ENCODE measurements at places on chromosomes 2 and 18. TPM values are rescaled to one million over a fixed set of nuclear protein-coding genes. Genes with fewer than 3 reads are reported as not detected.

DNA sequence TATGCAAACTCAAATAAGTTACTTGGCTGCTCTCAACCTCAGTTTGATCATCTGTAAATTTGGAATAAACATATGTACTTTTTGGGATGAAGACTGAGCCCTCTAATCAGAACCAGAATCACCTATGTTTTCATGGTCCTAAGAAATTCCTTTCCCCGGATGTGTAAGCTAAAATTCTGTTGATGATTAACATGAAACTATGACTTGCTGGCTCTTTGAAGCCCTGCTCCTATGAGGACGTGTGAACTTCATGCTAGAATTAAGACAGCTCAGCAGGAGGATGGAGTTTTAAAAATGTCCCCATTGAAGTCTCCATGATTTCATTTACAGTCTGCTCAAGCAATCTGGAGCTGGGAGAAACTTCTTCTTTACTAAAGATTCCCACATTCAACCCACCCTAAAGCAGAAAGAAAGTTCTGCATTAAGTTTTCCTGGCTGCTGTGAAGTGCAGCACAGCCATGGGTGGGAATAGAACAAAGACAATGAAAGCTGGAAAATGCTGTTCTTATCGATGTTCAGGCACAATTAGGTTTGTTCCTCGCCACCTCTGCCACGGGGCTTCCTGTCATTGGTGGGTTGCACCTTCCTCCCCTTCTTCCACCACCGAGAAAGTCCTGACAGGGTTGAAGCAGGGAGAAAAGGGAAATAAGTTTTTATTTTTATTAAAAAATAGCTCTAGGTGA is 50.9 kb downstream of the ADCYAP1 start:
- no peaks in the 10 kb centered on the region for H3K36me3 ChIP-seq
- no peak overlapping the region for H3K27ac ChIP-seq
- H3K4me1 ChIP-seq: no peaks in the 10 kb centered on the region
- no peak overlapping the region for H3K4me3 ChIP-seq

DNA sequence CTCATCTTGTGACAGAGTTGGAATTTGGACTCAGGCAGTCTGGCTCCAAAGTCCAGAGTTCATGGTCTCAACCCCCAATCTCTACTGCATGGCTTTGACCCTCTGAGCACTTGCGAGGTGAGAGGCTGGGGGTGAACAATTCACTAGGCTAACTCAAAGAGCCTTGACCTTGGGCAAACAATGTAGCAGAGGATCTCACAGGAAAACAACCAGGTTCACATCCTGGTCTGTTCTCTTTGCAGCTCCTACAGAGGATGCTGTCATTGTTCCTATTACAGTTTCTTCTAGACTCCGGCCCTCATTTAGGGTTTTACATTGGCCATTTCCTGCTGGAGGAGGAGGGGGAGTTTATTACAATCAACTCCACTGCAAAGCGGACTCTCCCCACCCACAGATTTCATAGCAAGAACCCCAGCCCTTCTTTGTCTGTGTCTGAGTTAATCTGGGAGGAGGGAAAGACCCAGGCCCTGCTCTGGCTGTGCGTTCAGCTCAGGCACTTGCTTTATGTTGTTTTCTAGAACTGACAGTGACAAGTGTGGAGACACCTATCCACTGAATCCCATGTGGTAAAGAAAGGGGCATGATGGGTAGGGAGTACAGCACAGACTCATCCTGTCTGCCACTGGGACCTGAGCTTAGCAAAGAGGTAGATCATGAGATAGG is 101.6 kb downstream of the LBH start:
- H3K4me3 ChIP-seq: no peak overlapping the region
- H3K4me1 ChIP-seq: no peaks in the 10 kb centered on the region
- H3K27ac ChIP-seq: no peak overlapping the region
- no peak for DNase-seq

The VIL1 gene
- total RNA-seq: not detected

- no peak for DNase-seq
- H3K36me3 ChIP-seq: peaks cover 4% of the 10 kb centered on the region
- peaks cover 59% of the 10 kb centered on the region for H3K4me1 ChIP-seq
Measured at GRCh38 chr18:48925491-48925780, 25.3 kb downstream of the SMAD7 start.

DNA sequence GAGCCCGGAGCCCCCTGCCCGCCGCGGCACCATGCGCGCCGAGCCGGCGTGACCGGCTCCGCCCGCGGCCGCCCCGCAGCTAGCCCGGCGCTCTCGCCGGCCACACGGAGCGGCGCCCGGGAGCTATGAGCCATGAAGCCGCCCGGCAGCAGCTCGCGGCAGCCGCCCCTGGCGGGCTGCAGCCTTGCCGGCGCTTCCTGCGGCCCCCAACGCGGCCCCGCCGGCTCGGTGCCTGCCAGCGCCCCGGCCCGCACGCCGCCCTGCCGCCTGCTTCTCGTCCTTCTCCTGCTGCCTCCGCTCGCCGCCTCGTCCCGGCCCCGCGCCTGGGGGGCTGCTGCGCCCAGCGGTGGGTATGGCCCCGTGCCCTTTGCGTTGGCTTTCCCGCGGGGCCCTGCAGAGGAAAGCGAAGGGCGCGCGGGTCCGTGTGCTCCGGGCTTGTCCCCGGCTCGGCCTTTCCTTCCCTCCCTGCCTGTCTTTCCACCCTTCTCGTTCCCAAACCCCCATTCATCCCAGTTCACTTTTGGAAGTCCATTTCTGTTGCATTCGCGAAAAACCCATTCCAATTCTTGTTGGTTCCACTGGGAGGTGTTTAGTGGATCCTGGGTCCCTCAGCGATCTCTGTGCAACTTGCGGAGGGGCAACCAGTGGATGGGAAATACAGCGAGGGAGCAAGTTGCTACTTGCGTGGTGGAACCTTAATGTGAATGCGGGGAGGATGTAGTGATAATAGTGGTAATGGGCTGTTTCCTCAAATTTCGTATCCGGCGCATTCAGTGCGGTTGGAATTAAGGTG is 599 bp downstream of the ADAM23 start:
- no peak overlapping the region for H3K27ac ChIP-seq
- peak; percentile 46 for DNase-seq
- H3K4me3 ChIP-seq: peak overlapping the region; percentile 54
- H3K36me3 ChIP-seq: no peaks in the 10 kb centered on the region

The NTSR2 gene
- total RNA-seq: under 0.01 TPM

DNA sequence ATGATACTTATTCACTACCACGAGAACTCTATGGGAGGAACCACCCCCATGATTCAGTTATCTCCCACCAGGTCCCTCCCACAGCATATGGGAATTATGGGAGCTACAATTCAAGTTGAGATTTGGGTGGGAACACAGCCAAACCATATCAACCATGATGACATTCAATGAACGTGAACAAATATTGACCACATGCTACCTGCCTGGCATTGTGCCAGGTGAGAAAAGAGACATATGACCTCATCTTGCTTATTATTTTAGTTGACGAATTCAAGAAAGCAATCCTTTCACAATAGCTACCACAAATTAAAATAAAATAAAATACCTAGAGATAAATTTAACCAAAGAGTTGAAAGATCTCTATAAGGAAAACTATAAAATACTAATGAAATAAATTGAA is 286.5 kb upstream of the CRIM1 start:
- H3K4me1 ChIP-seq: no peaks in the 10 kb centered on the region
- no peak for DNase-seq
- H3K27me3 ChIP-seq: no peaks in the 10 kb centered on the region
- no peaks in the 10 kb centered on the region for H3K36me3 ChIP-seq
- no peak overlapping the region for H3K27ac ChIP-seq

The UGP2 gene
- total RNA-seq: 81.2 TPM

DNA sequence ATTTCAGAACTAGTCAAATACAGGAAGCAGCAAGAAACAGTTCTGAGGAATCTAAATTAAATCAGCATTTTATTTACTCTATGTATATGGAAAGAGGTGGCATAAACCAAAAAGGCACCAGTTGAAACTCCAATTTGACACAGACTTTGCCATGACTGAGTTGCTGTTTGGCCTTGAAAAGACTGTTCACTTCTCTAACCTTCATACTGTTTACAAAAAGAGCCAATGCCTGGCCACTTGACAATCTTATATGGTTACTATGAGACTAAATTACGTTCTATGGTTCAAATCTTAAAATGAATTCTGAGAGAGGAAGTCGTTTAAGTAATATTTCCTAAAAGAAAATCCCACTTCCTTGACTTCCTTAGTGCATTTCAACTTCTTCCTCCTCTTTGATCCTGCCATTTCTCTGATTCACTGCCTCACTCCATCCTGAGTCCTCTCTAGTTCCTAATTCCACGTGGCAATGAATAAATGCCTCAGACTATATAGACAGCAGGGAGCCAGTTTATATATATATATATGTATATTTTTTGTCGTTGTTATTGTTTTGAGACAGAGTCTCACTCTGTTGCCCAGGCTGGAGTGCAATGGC is 13.2 kb downstream of the CEP76 start:
- H3K27me3 ChIP-seq: no peaks in the 10 kb centered on the region
- no peaks in the 10 kb centered on the region for H3K36me3 ChIP-seq
- H3K4me1 ChIP-seq: no peaks in the 10 kb centered on the region

- DNase-seq: no peak
- H3K4me3 ChIP-seq: no peak overlapping the region
- no peaks in the 10 kb centered on the region for H3K27me3 ChIP-seq
- no peak overlapping the region for H3K27ac ChIP-seq
- H3K36me3 ChIP-seq: no peaks in the 10 kb centered on the region
- no peaks in the 10 kb centered on the region for H3K4me1 ChIP-seq
Measured at GRCh38 chr2:212669761-212670160, 131.2 kb upstream of the ERBB4 start.

DNA sequence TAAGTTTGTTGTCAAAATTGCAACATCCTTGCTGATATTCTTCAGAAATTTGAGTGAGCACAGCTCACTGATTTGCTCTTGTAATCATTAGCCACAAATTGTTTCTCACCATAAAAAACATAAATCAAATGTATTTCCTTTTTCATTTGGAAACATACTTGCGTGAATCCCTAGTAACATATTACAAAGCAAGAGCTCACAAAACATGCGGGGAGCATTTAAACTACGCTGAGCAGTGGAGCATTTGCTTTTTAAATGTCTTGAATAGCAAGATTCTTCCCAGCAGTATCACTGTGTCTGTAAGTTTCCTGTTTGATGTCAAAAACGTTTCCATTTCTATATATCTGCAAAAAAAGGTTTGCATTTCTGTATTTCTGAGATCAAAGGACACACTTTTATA is 788.3 kb upstream of the SALL3 start:
- no peak overlapping the region for H3K27ac ChIP-seq
- no peak for DNase-seq
- H3K4me3 ChIP-seq: no peak overlapping the region
- H3K4me1 ChIP-seq: no peaks in the 10 kb centered on the region

DNA sequence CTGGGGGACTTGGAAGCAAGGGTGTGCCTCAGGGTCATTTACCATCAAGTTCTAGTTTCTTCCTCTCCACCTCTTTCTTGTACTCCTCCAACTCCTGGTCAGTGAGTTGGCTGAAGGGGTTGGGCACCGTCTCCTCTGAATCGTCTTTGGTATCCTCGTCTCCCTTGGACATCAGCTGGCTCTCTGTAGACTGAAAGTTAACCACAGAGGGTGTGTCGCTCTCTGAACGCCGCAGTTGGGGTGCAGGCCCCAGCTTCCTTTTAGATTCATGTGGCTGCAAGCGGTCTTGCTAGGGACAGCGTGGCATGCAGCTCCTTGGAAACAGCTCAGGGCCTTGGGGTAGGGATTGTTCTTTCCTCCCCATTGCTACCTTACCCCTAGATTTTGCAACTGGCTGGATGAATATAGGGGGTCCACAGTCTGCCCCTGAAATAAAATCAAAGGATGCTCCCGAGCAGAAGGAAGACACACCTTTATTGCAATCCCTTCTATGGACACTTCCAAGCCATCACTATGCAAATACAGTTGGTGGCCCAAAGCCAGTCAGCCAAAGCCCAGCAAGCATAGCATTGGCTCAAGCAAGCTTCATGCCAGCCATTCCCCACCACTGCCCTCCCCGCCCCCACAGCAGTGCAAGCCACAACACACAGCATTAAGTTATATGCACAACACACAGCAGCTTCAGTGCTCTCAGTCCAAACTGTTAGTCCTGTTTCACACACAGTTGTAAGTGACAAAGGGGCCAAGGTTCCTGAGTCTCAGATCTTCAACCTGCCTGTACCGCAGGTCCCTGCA is 93.2 kb downstream of the ADD2 start:
- H3K4me3 ChIP-seq: no peak overlapping the region
- no peaks in the 10 kb centered on the region for H3K4me1 ChIP-seq
- H3K36me3 ChIP-seq: no peaks in the 10 kb centered on the region
- no peak overlapping the region for H3K27ac ChIP-seq
- no peaks in the 10 kb centered on the region for H3K27me3 ChIP-seq

The FSHR gene
- total RNA-seq: not detected

The FAHD2A gene
- 25.9 TPM for total RNA-seq

GRCh38 chr2:179842498-179843153 is 18.8 kb downstream of the ZNF385B start:
- H3K27ac ChIP-seq: no peak overlapping the region
- H3K4me1 ChIP-seq: no peaks in the 10 kb centered on the region

The SEPTIN10 gene
- 101 TPM for total RNA-seq

DNA sequence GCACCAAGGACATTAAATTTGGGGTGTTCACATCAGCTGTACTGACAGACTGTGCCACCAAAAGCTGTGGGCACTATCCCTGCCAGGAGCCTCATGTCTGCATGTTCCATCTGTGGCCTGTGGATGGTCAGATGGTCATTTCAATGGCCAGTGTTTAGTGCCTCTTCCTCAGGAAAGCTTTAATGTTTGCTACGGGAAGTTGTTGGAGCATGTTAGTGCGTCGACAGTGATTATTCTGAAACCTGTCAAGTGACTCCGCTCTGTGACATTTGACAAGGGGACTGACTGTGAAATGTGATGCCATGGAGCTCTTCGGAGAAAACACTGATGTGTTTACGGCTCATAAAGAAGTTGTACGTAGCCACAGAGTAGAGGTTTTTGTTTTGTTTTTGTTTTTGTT is 18.7 kb upstream of the RGPD4 start:
- DNase-seq: no peak
- H3K4me3 ChIP-seq: no peak overlapping the region
- no peaks in the 10 kb centered on the region for H3K27me3 ChIP-seq
- H3K36me3 ChIP-seq: no peaks in the 10 kb centered on the region
- no peaks in the 10 kb centered on the region for H3K4me1 ChIP-seq

The GATA6 gene
- 10.0 TPM for total RNA-seq

DNA sequence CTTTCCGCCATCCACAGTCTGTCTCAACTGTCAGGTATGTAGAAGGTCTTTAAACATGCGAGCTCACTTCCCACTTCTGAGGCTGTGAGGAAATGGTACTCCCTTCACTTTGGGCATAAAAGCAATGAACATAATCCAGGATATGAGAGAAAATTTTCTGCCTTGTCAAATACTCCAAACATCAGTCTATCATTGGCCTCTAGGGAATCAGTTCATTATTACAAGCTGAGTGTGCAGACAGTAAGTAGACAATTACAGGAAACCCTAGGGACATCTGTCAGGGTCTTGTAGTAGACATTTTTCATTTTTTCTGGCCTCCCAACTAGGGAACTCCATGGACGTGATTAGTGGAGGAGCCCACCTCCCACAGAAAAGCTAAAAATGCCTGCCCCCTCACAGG is 13.6 kb upstream of the APCDD1 start:
- H3K4me1 ChIP-seq: no peaks in the 10 kb centered on the region
- H3K27me3 ChIP-seq: peaks cover 2% of the 10 kb centered on the region
- H3K27ac ChIP-seq: no peak overlapping the region
- H3K36me3 ChIP-seq: no peaks in the 10 kb centered on the region
